ENCODE measurements at places on chromosomes 5 and 9. TPM values are rescaled to one million over a fixed set of nuclear protein-coding genes. Genes with fewer than 3 reads are reported as not detected.

DNA sequence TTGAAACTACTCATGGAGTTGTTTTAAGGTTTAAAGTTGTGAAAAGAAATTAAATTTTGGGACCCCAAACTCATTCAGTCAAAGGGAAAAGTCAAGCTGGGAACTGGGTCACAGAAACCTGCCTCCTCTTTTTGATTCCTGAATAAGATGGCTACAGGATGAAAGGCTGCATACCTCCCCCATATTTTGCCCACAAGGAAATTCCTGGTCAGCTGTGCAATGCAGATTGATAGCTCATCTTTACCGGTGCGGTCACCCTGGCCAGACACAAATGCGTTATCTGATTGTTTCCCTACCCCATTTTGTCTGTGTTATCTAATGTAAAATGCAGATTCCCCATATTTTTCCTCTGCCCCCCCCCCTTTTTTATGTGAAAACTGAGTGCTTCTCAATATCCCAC lies 1.3 kb downstream of the HAVCR2 start:
- peaks cover 12% of the 10 kb centered on the region for H3K4me1 ChIP-seq
- no peak overlapping the region for H3K4me3 ChIP-seq
- no peak for DNase-seq
- no peaks in the 10 kb centered on the region for H3K36me3 ChIP-seq
- H3K27me3 ChIP-seq, result no peaks in the 10 kb centered on the region
- H3K27ac ChIP-seq, result peak overlapping the region; percentile 56

DNA sequence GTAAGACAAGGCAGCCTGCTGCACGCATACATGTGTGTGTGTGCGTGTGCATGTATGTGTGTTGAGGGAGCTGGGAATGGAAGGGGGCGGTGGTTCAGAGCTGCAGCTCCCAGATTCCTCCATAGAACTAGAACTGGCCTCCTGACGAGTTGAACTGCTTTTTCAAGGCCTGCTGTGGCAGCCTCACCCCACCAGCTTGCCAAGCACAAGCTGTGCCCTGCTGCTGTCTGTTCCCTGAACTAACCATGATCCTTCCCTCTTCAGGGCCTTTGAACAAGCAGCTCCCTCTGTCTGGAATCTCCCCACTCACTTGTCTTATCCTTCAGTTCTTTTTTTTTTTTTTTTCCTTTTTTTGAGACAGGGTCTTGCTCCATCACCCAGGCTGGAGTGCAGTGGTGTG lies 22.6 kb downstream of the LRSAM1 start:
- H3K4me1 ChIP-seq, result no peaks in the 10 kb centered on the region
- DNase-seq, result no peak
- no peak overlapping the region for H3K4me3 ChIP-seq
- H3K27ac ChIP-seq, result no peak overlapping the region
- peaks cover 4% of the 10 kb centered on the region for H3K36me3 ChIP-seq

DNA sequence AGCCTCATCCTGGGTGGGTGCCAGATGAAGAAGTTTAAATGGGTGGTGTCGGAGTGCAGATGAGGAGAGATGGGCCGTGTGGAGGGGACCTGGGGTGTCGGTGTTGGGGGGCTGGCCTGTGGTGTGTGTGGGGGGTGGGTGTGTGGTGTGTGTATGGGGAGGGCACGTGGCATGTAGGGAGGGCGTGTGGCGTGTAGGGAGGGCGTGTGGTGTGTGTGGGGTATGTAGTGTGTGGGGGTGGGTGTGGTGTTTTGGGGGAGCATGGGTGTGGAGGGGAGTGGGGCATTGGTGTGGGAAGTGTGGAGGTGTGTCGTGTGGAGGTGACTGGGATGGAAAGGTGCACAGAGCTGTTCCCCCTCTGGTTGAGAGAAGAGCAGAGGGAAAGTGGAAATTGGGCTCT lies 34.5 kb downstream of the SLC46A2 start:
- H3K27me3 ChIP-seq, result no peaks in the 10 kb centered on the region
- no peak for DNase-seq
- H3K27ac ChIP-seq, result no peak overlapping the region
- H3K4me1 ChIP-seq, result peaks cover 4% of the 10 kb centered on the region
- no peak overlapping the region for H3K4me3 ChIP-seq
- H3K36me3 ChIP-seq, result peaks cover 2% of the 10 kb centered on the region

GRCh38 chr5:27241564-27242257 lies 203.3 kb upstream of the CDH9 start:
- H3K27me3 ChIP-seq, result no peaks in the 10 kb centered on the region
- no peaks in the 10 kb centered on the region for H3K36me3 ChIP-seq
- DNase-seq, result no peak

GRCh38 chr9:34072410-34072809 lies 23.7 kb upstream of the UBAP2 start:
- no peaks in the 10 kb centered on the region for H3K27me3 ChIP-seq
- peak; percentile 36 for DNase-seq
- H3K36me3 ChIP-seq, result no peaks in the 10 kb centered on the region
- no peak overlapping the region for H3K4me3 ChIP-seq
- H3K27ac ChIP-seq, result peak overlapping the region; percentile 3

- H3K4me1 ChIP-seq, result no peaks in the 10 kb centered on the region
- no peaks in the 10 kb centered on the region for H3K36me3 ChIP-seq
- H3K27me3 ChIP-seq, result 0 out of 2 replicates have a peak, but pooled peaks cover 3% of the 10 kb centered on the region
- no peak overlapping the region for H3K27ac ChIP-seq
- DNase-seq, result peak; percentile 15
- H3K4me3 ChIP-seq, result 0 out of 2 replicates have a peak overlapping the region, but pooled peaks have one; percentile 17
Measured at GRCh38 chr5:169020102-169020501, 280.8 kb downstream of the SLIT3 start.

The GFI1B gene
- 0.53 TPM for total RNA-seq

DNA sequence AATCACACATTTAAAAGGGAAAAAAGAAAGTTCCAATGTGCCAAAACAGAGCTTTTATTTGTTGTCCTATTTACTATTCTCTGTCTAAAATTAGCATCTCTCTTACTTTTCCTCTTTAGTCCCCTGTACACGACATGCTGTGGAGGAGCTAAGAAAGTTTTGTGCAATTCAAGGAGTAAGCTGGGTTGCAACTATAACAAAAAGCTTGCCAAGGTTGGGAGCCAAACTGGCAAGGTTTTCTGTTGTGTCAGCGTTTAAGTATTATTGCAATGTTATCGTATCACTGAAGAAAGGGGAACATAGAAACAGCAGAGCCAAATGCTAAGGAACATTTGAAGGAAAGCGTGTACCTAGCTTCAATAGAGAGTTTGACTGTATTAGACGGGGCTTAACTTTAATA lies 680.8 kb downstream of the CETN3 start:
- H3K27me3 ChIP-seq, result no peaks in the 10 kb centered on the region

The PMPCA gene
- total RNA-seq, result 82.0 TPM

DNA sequence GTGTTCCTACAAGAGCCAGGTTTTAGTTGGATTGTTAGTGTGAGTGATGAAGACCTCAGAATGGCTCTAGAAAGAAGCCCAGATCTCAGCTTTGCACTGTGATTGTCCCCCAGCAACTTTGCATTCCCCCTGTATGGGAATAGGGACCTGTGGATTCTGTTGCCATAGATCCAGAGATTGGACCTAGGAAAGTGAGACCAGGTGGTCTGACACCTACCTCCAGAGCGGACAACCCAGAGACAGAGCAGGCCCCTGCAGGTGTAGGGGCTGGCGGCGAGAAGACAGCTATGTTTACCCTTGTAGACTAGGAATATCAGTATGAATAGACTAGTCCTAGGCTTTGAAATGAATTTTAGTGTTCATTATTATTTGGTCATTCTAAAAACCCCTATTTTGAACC lies 53.6 kb downstream of the IRF1 start:
- H3K4me3 ChIP-seq, result no peak overlapping the region
- H3K27me3 ChIP-seq, result no peaks in the 10 kb centered on the region
- no peak overlapping the region for H3K27ac ChIP-seq
- no peaks in the 10 kb centered on the region for H3K36me3 ChIP-seq
- no peak for DNase-seq

The TAS2R1 gene
- total RNA-seq, result not detected

DNA sequence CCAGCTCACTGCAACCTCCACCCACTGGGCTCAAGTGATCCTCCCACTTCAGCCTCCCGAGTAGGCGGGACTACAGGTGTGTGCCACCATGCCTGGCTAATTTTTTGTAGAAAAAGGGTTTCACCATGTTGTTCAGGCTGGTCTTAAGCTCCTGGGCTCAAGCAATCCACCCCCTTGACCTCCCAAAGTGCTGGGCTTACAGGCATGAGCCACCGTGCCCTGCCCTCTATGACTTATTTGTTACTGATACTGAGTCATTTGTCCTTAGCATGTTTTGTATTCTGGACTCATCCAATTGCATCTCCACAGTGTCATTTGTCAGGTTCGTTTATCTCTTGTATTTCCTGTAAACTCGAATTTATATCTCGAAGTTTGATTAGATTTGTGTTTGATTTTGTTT lies 2.7 kb upstream of the ITK start:
- no peaks in the 10 kb centered on the region for H3K36me3 ChIP-seq
- H3K27ac ChIP-seq, result no peak overlapping the region
- H3K27me3 ChIP-seq, result no peaks in the 10 kb centered on the region
- DNase-seq, result no peak
- no peaks in the 10 kb centered on the region for H3K4me1 ChIP-seq

DNA sequence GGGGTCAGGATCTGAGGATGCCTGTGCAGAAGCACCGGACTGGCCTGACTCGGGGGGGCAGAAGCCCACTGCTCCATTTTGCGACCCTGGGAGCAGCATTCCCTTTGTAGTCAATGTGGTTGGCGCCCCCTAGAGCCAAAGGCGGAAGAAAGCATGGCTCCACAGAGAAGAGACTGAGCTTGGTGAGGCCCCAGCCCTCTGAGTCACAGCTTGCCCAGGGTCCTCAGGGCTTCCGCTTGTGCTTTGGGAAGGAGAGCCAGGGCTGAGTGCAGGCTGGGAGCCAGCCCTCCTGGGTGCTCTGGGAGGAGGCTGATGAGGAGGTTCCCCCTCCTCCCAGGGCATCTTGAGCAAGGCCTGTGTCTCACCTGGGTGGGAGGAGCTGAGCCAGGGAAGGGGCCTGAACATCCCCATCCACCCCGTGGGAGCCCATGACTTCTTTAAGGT lies 5.5 kb upstream of the AQP3 start:
- no peak overlapping the region for H3K27ac ChIP-seq
- H3K36me3 ChIP-seq, result no peaks in the 10 kb centered on the region
- no peaks in the 10 kb centered on the region for H3K27me3 ChIP-seq
- DNase-seq, result peak; percentile 82
- no peak overlapping the region for H3K4me3 ChIP-seq

GRCh38 chr5:2371419-2371710 lies 380.1 kb downstream of the IRX2 start:
- no peaks in the 10 kb centered on the region for H3K4me1 ChIP-seq
- no peaks in the 10 kb centered on the region for H3K36me3 ChIP-seq
- H3K4me3 ChIP-seq, result no peak overlapping the region
- DNase-seq, result no peak

GRCh38 chr5:67575087-67575486 lies 378.5 kb upstream of the CD180 start:
- DNase-seq, result no peak
- no peak overlapping the region for H3K27ac ChIP-seq
- no peak overlapping the region for H3K4me3 ChIP-seq
- peaks cover 2% of the 10 kb centered on the region for H3K27me3 ChIP-seq
- H3K4me1 ChIP-seq, result no peaks in the 10 kb centered on the region

- no peak overlapping the region for H3K27ac ChIP-seq
- no peaks in the 10 kb centered on the region for H3K4me1 ChIP-seq
Measured at GRCh38 chr9:68738358-68738757, 33.3 kb downstream of the PIP5K1B start.

DNA sequence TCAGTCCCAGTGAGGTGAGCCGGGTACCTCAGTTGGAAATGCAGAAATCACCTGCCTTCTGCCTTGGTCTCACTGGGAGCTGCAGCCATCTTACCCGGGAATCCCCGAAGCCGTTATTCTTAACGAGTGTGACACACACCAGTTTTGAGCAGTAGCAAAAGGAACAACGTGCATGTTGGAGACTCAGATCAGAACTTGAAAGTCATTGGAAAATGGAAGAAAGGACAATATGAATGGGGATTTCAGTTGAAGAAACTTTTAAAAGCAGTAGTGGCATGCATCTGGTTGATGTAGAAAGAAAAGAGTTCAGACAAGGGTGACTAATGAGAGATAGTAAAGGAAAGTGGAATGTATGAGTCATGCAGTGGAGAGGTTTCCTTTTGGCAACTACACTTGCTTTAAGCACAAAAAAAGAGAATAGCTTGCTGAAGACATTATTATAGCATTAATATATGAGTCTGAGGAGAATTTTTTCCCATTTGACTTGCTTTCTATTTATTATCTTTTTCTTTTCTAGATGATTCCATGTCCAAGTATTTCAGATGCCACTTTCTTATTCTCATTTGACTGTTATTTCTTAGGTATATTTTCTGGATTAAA lies 44.4 kb upstream of the ANKDD1B start:
- peak overlapping the region; percentile 62 for H3K27ac ChIP-seq
- H3K36me3 ChIP-seq, result peaks cover 7% of the 10 kb centered on the region
- no peaks in the 10 kb centered on the region for H3K27me3 ChIP-seq
- H3K4me1 ChIP-seq, result peaks cover 15% of the 10 kb centered on the region
- DNase-seq, result peak; percentile 54
- H3K4me3 ChIP-seq, result no peak overlapping the region

DNA sequence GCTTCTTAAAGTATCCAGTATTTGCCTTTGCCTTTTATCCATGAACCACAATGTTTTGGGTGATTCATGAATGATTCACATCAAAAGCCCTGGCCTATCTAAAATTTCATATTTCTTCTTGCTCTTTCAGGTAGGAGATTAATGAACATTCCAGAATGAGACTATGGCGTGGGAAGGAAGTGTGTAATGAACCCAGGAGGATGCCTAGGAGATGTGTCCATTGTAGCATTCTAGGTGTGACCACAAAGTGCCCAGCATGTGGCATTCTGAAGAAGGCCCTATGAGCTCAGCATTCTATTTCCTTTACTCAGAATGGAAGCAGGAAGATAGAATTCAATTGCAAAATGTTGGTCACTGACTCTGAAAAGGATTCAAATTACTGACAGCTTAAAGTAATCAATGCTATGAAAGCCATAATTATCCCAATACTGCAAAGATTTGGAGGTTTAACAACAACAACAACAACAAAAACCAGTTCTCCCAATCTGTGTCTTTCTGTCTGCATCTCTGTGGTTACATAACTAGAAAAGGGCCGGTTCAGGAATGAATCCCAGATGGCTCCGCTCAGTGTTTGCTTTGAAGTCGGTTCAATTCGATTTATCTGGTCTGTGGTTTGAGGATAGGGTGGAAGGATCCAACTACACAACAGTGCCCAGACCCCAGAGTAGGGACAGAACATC lies 126.7 kb downstream of the FOXD1 start:
- no peak for DNase-seq
- H3K4me1 ChIP-seq, result no peaks in the 10 kb centered on the region
- no peak overlapping the region for H3K4me3 ChIP-seq
- H3K27ac ChIP-seq, result no peak overlapping the region
- H3K27me3 ChIP-seq, result no peaks in the 10 kb centered on the region

The SLCO6A1 gene
- total RNA-seq, result not detected

- no peaks in the 10 kb centered on the region for H3K4me1 ChIP-seq
- H3K27me3 ChIP-seq, result no peaks in the 10 kb centered on the region
- DNase-seq, result no peak
- no peak overlapping the region for H3K4me3 ChIP-seq
Measured at GRCh38 chr5:6353602-6354302, 24.6 kb downstream of the MED10 start.

Data from SJCRH30 (cell line).